ENCODE measurements at places on chromosomes 11 and 22.

GRCh38 chr22:35203583-35203982 is 53.7 kb upstream of the HMGXB4 start:
- DNase-seq, result no peak

DNA sequence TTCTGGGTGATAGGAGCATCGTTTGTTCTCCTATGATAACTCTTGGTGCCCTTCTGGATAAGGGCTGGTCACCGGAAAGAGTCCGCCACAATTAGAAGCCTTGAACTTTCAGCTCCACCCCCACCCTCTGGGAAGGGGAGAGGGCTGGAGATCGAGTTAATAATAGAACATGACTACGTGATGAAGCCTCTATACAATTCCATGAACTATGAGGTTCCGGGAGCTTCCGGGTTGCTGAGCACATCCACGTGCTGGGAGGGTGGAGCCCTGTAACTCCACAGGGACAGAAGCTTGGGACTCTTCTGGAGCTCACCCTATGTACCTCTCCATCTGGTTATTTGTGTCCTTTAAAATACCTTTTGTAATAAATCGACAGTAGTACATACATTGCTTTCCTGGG is 40.3 kb downstream of the ARHGAP42 start:
- DNase-seq, result no peak

- DNase-seq, result no peak
These were observed 103.1 kb downstream of the TSPAN18 start for GRCh38 chr11:44829838-44830237.

- DNase-seq, result peak; percentile 22
These were observed 66.5 kb upstream of the CLMP start for GRCh38 chr11:123261345-123262106.

DNA sequence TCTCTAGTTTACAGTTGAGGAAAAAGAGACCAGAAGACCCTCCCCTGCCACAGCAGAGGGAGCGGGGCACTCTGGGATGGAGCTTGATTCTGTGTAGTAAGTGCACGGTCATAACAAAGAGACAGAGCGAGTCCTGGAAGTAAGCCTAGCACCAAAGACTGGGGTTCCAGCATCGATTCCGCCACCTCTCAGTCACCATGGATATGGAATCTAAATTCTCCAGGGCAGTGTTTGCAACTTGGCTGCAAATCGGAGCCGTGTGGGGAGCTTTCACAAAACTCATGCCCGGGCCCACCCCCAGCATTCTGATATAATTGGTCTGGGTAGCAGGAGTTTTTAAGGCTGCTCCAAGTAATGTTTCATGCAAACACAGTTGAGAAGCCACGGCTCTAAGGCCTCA is 129.5 kb upstream of the OPCML start:
- DNase-seq, result no peak

GRCh38 chr11:35332524-35332923 is 86.8 kb downstream of the SLC1A2 start:
- DNase-seq, result no peak

DNA sequence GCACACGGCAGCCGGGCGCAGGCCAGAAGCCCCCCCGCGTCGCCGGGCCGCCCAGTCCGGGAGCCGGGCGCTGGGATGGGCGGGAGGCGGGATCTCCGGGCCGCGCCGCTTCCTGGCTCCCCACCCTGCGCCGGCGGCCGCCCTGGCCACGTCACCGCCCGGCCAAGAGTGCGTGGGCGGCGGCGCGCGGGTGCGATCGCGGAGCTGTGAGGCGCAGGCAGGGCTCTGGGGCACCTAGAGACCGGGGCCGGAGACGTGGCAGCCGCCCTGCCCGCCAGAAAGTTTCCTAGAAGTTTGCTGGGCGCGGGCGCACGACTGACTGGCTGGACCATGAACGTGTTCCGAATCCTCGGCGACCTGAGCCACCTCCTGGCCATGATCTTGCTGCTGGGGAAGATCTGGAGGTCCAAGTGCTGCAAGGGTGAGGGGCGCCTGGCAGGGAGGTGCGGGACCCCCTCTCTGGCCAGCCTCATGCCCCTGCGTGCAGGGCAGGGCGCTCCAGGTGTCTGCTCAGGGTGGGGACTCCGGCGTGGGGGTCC is at the start of gene KDELR3:
Gene KDELR3, plus strand, starts transcription at position 193 of the 539 bp plus-strand sequence. Its CDS starts 138 bp downstream, at position 331.
- no peak for DNase-seq

- DNase-seq, result no peak
These were observed 9.0 kb upstream of the KCNQ1OT1 start for GRCh38 chr11:2708757-2709281.

DNA sequence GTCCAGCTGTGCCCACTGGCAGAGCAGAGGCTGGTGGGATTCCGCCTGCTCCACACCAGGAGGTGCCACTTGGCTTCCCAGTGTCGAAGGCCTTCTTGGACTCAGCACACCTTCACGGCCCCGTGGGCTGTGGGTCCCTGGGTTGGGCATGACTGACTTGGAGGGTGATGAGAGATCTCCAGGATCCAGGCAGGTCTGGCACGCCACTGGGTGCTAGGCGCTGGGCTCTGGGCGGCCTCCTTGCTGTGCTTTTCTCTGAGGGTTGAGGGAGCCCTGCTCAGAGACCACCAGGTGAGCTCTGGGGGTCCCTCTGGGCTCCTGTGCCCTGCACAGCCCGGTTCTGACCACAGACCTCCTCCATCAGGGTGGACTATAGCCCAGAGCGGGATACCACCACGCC is 12.3 kb downstream of the LRP5 start:
- no peak for DNase-seq

- DNase-seq, result no peak
These were observed 6.1 kb upstream of the ARAP1 start for GRCh38 chr11:72758304-72758689.

GRCh38 chr11:31808721-31809540 is 2.2 kb downstream of the PAX6 start:
- no peak for DNase-seq

DNA sequence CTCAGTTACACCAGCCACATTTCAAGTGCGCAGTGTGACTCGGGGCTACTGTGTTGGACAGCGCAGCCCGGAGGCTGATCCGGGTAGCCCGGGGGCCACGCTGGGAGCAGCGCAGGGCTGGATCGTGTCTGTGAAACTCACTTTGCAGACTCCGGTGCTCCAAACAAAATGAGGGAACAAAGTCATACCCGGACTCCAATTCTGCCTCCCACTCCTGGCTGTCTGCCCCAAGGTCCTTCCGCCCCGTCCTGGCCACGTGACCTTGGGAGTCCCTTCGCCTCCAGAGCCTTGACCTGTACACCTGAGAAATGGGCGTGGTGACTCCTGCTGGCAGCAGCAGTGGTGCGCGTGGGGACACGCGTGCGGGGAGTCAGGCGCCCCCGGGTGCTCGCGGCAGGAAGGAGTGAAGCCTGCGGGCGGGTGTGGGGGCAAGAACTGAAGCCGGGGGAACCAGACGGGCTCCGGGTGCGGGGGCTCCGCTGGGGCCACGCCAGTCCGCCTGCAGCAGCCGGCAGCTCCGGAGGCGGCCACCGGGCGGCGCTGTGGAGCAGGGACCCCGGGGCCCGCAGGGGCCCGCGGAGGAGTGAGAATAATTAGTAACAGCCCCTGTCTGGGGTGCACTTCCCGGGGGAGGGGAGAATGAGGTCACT is 42.4 kb downstream of the KCNJ4 start:
- DNase-seq, result peak; percentile 25

DNA sequence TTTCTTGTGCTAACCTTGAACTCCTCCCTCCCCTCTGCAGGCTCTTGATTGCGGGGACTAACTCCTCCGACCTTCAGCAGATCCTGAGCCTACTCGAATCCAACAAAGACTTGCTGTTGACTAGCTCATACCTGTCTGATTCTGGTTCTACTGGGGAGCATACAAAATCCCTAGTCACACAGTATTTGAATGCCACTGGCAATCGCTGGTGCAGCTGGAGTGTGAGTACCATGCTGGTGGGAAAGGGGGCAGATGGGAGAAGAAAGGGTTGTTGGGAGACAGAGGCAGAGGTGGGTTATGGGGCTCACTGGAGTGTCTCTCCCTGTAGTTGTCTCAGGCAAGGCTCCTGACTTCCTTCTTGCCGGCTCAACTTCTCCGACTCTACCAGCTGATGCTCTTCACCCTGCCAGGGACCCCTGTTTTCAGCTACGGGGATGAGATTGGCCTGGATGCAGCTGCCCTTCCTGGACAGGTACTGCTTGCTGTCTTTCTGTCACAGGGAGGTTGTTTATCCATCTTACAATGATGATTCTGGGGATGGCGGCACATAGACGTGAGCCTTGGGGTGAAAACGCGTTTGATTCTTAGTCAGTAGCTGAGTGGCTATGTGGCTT is 4.5 kb downstream of the SLC3A2 start:
- no peak for DNase-seq

GRCh38 chr11:26227301-26227746 is 104.6 kb upstream of the ANO3 start:
- DNase-seq, result no peak

- DNase-seq, result no peak
These were observed 93.6 kb downstream of the NELL1 start for GRCh38 chr11:20762980-20763379.

GRCh38 chr22:44107340-44107739 is 73.4 kb upstream of the PARVG start:
- no peak for DNase-seq

Measured in central memory CD4-positive, alpha-beta T cell (primary cell).